ENCODE measurements at places on chromosomes 7 and 10.

- DNase-seq, result no peak
These were observed 54.2 kb upstream of the CDCA7L start for GRCh38 chr7:21999896-22000295.

GRCh38 chr10:12481924-12482323 lies 132.6 kb downstream of the CAMK1D start:
- no peak for DNase-seq

DNA sequence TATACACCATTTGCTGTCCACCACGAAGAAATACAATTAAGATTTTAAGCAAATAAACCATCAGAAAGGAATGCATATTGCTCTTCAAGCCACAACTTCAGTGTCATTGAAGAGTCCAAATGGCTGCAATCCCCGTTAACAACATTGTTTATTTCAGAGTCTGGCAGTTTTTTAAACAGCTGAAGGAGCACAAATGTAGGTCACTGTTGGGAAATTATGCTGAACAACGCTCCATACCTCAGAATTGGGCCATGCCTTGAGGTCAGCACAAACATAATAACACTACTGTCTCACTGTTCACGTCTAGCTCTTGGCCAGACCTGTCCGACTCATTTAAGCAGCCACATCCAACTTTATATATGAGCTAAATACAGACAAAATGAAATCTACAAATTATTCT lies 453.9 kb upstream of the GHITM start:
- DNase-seq, result no peak

DNA sequence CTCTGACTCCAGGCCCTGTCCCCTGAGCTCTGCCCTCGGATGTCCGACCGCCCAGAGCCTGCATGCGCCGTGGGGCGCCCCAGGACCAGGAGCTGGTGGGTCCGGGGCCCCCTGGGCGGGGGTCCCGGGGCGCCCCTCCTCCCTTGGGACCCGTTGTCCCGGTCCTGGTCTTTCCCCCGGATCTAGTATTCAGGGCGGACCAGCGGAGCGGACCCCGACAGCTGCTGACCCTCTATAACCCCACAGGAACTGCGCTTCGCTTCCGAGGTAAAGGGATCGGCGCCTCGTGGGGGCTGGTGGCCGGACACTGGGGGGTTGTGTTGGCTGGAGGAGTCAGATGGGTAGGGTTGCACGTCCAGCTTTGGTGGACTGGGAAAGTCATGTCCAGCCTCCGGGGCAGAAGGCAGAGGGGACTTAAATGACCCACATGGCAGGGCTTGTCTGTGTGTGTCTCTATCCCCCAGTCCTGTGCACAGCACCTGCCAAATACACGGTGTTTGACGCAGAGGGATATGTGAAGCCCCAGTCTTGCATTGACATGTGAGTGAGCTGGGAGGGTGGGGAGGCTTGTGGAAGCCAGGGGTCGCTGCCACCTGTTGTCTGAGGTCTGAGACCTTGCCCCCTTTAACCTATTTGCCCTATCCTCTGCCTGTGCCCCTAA lies 520 bp downstream of the MOSPD3 start:
- no peak for DNase-seq

GRCh38 chr7:34136698-34137097 lies 231.4 kb downstream of the BMPER start:
- DNase-seq, result no peak

DNA sequence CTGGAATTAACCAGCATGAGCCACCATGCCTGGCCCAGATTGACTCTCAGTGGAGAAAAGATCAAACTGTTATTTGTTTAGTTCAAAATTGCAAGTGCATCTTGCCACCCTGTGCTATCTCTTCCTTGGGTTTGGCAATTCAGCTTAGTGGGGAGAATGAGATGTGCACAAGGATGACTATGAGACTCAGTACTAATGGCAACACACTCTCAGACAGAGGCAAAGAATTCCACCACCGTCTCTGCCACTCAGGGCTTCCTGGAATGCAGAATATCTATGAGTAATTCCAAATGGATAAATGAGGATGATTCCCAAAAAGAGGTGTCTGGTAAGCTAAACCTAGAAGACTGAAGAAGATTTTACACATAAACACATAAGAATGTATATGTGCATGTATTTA lies 525.8 kb downstream of the NRG3 start:
- DNase-seq, result no peak

DNA sequence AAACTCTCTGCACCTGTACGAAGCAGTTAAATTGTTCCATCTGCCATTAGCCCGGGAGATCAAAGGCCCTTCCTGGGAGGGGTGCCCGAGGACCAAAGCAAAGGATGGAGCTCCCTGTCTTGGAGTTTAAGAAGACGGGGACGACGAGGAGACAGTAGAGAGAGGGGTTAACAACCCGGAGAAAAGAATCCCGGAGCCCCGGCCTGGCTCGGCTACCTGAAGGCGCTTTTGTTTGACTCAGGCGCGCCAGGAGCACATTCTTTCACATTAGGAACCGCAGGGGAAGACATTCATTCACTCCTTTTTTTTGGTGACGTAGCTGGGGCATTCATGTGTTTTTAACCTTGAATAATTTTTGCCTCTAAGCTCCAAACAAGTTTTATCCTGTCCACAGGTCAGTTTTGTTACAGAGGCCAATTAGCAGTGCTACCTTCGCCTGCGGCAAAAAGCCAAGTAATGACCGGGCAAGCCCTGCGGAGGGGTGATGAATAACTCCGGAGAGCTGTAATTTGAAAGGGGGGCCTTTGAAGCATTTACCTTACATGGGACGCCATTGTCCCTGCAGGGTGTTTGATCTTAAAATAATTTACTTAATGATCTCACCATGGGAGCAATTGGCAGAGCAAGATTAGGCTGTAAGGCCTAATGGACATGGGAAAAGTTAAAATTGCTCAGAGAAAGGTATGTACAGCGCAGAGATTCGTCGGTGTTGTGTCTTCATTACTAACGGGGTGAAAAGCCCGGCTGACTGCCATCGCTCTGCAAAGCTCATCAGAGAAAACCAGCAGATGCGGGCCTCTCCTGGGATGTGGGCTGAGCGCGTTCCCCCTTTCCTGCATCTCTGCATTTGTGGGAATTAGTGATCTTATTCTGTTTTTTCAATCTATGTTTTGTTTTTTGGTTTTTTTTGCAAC lies 258.0 kb upstream of the SP4 start:
- DNase-seq, result no peak

GRCh38 chr7:108613147-108613948 lies 43.7 kb downstream of the DNAJB9 start:
- no peak for DNase-seq

DNA sequence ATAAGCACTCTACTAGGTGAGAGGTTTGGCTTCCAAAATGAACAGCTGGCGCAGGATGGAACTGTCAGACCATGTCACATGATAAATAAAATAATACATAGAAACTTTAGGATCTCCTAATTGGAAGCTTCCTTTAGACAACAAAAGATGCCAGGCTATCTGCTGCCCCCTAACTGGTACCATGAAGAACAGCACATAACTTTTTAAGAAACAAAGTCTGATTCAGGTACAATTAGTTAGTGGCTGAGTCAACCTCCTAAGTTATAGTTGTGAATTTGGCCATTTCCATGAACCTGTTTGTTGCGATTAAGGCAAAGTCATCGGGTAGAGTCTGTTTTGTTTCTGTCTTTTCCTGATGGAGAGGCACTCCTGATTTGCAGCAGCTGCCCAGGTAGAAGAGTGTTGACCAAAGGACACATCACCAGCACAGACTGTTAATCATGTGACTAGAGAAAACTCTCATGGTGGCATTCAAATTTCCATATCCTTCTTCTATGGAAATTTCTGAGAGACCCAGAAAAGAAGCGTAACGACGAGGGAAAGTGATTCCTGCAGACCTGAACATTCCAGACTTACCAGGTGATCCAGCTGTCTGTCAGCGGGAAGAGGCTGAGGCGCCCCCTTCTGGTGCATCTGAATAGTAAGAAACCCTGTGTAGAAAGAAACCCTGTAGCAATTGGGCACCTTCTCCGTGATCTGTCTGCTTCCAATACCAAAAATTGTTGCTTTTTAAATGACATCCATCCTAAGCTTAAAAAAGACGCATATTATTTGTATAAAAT lies 8.6 kb upstream of the INHBA start:
- no peak for DNase-seq

- no peak for DNase-seq
These were observed 32.0 kb downstream of the ADAP1 start for GRCh38 chr7:922334-923107.

GRCh38 chr10:12041766-12042408 lies 722 bp downstream of the UPF2 start:
- DNase-seq, result no peak

DNA sequence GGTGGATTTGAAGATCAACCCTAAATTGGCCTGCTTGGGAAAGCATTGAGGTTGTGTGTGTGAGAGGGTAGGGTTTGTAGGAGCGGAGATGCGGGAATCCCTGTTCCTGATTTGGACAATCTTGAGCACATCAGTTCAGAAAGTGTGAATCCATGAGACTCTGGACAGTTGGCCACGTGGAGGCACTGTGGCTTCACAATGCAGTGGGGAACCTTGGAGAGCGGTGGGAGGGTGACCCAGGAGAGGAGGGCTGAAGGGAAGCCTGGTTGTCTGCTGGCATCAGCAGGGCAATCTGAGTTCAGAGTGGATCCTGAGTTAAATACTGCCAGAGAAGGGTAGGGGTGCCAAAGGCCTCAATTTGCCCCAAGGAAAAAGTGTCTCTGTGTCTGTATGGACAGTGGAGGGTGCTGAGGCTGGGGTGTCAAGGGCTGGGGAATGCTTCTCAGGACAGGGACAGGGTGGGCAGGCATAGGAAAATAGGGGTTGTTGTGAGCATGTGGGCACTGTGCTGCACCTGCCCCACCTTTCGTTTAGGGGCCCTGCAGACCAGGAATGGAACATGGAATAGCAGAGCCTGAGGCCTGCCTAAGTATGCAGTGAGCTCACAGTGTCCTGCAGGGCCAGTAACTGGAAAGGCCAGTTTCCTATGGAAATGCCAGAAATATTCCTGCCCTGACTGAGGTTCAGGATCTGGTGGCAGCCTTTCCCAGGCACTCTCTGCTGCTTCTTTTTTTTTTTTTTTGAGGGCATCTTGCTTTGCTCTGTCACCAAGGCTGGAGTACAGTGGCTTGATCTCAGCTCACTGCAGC lies 162.9 kb upstream of the PRSS58 start:
- no peak for DNase-seq

GRCh38 chr10:17958049-17958448 lies 6.3 kb downstream of the SLC39A12 start:
- no peak for DNase-seq

- DNase-seq, result no peak
These were observed 45.0 kb downstream of the ALOX5 start for GRCh38 chr10:45418849-45419675.

GRCh38 chr7:129789000-129789399 lies 163.8 kb downstream of the UBE2H start:
- DNase-seq, result no peak

- no peak for DNase-seq
These were observed 192.3 kb downstream of the VTI1A start for GRCh38 chr10:112639298-112639697.

Data from fibroblast of skin of left biceps (primary cell).